ENCODE measurements at places on chromosomes 1 and 21. TPM values are rescaled to one million over a fixed set of nuclear protein-coding genes. Genes with fewer than 3 reads are reported as not detected.

- peaks cover 68% of the 10 kb centered on the region for H3K36me3 ChIP-seq
- no peaks in the 10 kb centered on the region for H3K4me1 ChIP-seq
- H3K27ac ChIP-seq: no peak overlapping the region
- DNase-seq: no peak
- H3K4me3 ChIP-seq: no peak overlapping the region
Observed at GRCh38 chr1:16459352-16459925, 18.9 kb downstream of the NECAP2 start.

- peaks cover 24% of the 10 kb centered on the region for H3K36me3 ChIP-seq
- peaks cover 24% of the 10 kb centered on the region for H3K4me1 ChIP-seq
- peak overlapping the region; percentile 80 for H3K27ac ChIP-seq
- DNase-seq: no peak
Observed at GRCh38 chr1:10325521-10325920, 73.3 kb upstream of the PGD start.

- no peaks in the 10 kb centered on the region for H3K4me1 ChIP-seq
Observed at GRCh38 chr1:16145030-16145661, 10.7 kb downstream of the EPHA2 start.

DNA sequence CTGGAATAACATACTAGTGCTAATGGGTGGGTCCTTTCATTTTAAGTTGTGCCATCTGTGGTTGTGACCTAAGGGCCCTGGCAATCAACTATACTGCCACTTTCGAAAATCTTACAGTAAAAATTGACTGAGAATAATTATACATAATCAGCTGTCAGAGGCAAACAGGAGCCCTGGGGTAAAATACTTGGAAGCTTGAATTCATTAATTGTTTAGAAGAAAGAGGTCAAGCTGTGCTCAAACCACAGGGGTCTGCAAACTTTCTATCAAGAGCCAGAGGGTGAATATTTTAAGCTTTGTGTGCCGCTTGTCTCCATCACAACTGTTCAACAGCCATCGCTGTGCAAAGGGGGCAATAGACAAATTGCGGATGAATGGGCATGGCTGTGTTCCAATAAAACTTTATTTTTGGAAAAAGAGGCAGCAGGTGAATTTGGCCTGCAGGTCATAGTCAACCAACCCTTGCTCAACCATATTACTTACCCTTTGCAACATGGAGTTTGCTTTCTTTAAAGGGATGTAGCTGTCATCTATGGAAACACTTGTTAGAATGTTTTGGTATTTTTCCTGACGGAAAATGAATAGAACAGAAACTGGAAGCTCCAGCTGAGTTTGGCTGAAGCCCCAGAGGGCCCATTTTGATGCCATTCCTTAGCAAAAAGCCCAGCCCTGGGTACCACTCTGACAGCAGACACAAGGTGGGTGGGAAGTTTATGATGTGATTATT lies 35.7 kb upstream of the USP1 start:
- no peaks in the 10 kb centered on the region for H3K4me1 ChIP-seq
- no peak overlapping the region for H3K4me3 ChIP-seq
- H3K27ac ChIP-seq: no peak overlapping the region
- DNase-seq: no peak

GRCh38 chr1:78743626-78744025 lies 94.0 kb downstream of the IFI44 start:
- no peaks in the 10 kb centered on the region for H3K36me3 ChIP-seq
- DNase-seq: no peak
- H3K27me3 ChIP-seq: peaks cover 2% of the 10 kb centered on the region

DNA sequence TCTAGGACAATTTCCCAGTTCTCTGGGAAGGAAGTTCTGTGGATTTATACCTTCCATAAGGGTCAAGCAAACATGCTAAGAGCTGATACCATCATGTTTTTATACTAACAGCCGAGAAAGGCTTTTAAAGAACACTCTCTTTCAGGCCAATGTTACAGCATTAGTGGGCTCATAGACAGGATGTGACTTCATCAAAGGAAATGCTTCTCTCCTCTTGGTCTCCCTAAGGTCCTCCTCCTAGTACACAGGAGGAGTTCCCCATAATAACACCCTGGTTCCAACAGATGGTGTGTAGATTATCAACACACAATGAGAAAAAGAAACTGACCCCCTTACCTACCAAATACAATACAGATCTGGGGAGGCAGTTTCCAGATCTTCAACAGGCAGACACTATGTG lies 26.7 kb upstream of the GLIS1 start:
- peak overlapping the region; percentile 81 for H3K27ac ChIP-seq
- no peak overlapping the region for H3K4me3 ChIP-seq
- peaks cover 32% of the 10 kb centered on the region for H3K4me1 ChIP-seq
- peaks cover 36% of the 10 kb centered on the region for H3K36me3 ChIP-seq

GRCh38 chr1:234734869-234735268 lies 124.9 kb upstream of the IRF2BP2 start:
- no peak overlapping the region for H3K27ac ChIP-seq
- peaks cover 6% of the 10 kb centered on the region for H3K36me3 ChIP-seq
- no peaks in the 10 kb centered on the region for H3K27me3 ChIP-seq
- DNase-seq: no peak
- H3K4me1 ChIP-seq: peaks cover 30% of the 10 kb centered on the region

GRCh38 chr21:29719521-29719920 lies 220.3 kb downstream of the GRIK1 start:
- DNase-seq: no peak
- no peaks in the 10 kb centered on the region for H3K36me3 ChIP-seq
- no peaks in the 10 kb centered on the region for H3K27me3 ChIP-seq

DNA sequence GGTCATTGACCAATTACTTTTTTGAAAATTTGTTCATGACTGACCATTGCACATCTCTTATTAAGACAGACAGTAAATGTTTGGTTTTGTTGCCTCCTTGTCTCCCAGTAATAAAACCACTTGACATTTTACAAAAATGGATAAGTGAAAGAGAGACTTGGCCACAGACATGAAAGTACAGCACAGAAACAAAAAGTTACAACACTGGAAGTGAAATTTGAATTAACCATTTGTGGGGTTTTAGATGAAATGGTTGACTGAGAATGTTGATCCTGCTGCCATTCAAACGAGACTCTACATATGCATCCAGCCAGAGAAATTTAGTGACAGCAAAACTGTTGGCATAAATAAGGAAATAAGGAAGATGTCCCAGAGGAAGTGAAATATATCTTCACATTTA lies 79.3 kb upstream of the B3GALT2 start:
- H3K4me3 ChIP-seq: no peak overlapping the region
- no peak for DNase-seq
- no peaks in the 10 kb centered on the region for H3K27me3 ChIP-seq
- peaks cover 2% of the 10 kb centered on the region for H3K4me1 ChIP-seq
- peaks cover 26% of the 10 kb centered on the region for H3K36me3 ChIP-seq

- H3K4me3 ChIP-seq: no peak overlapping the region
- no peak for DNase-seq
- H3K27ac ChIP-seq: no peak overlapping the region
Observed at GRCh38 chr1:81453367-81453703, 347.4 kb upstream of the ADGRL2 start.

GRCh38 chr1:198108636-198109370 lies 48.0 kb upstream of the NEK7 start:
- no peak for DNase-seq
- no peak overlapping the region for H3K27ac ChIP-seq
- no peaks in the 10 kb centered on the region for H3K36me3 ChIP-seq
- H3K4me1 ChIP-seq: no peaks in the 10 kb centered on the region
- no peak overlapping the region for H3K4me3 ChIP-seq

DNA sequence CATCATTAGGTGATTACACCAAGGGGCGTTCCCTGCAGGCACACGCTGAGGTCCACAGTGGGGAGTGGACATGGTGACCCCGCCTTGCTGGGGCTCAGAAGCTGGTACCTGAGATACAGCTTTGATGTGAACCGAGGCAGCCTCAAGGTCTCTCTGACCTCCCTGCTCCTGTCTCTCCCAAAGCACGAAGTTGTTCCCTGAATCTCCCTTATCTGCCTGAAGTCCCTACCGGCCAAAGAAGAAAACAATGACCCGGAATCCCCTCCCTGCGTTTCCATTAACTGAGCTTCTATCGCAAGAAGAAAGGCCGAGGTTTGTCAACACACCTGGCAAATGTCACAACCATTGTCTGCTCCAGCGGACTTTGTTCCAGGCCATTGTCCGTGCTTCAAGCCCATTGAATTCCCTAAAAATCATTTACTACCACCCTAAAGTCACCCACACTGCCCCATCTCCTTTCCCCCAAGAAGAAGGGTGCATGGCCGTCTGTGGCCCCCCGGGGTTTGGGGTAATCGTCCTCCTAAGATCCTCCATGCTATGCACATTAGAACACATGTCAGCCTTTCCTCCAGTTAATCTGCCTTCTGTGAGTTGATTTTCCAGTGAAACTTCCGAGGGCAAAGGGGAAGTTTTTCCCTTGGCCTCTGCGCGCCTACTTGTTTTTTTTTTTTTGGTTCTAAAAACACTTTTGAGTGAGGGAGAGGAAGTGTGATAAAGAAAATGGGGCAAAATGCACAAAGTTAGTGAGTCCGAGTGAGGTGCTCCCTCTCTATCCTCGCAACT lies 48.1 kb upstream of the COL18A1 start:
- no peak overlapping the region for H3K27ac ChIP-seq
- H3K4me3 ChIP-seq: no peak overlapping the region
- no peak for DNase-seq
- peaks cover 4% of the 10 kb centered on the region for H3K4me1 ChIP-seq

RAP1GAP gene
- total RNA-seq: 0.15 TPM

BATF3 gene
- total RNA-seq: 56.7 TPM

WNT9A gene
- 2.0 TPM for total RNA-seq

OLIG2 gene
- not detected for total RNA-seq

PLA2G2C gene
- total RNA-seq: 0.40 TPM

Data from activated CD4-positive, alpha-beta memory T cell treated with anti-CD3 and anti-CD28 coated beads, Interleukin-2, amount 10 ng/mL, durations not matched to agents 7 days and 5 days (primary cell).